ENCODE measurements at places on chromosomes 16 and 17.

GRCh38 chr17:58264407-58265103 lies 16.2 kb downstream of the MPO start:
- DNase-seq, result no peak

DNA sequence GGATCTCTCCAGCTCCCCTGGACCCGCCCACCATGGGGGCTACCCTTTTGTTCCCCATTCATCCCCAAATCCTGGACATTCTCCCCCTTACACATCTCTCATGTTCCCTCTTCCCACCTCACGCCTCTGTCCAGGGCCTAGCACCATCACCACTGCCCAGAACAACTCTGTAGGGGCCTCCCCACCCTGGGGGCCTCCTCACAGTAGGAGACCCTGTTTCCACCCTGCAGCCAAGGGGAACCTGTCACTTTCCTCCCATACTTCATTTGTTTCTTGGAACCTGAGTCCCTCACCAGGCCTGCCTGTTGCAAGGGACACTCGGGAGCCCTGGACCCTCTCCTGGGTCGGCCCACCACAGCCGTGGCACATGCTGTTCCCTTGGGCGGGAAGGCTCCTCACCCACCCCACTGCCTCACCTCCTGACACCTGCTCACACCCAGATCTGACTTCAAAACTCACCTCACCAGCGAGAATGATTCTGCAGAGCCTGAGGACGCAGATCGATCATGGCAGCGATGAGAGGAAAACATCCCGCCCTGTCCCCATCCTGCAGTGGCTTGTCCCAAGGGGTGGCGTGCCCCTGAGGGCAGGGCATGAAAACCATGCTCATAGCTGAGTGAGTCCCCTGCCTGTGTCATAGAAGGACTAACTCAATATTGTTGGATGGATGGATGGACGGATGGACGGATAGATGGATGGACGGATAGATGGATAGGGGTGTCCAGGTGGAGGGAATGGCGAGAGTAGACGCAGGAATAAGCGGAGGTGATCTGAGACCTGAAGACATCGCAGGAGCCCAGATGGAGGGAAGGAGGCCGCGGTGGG lies 6.8 kb upstream of the RASD1 start:
- no peak for DNase-seq

DNA sequence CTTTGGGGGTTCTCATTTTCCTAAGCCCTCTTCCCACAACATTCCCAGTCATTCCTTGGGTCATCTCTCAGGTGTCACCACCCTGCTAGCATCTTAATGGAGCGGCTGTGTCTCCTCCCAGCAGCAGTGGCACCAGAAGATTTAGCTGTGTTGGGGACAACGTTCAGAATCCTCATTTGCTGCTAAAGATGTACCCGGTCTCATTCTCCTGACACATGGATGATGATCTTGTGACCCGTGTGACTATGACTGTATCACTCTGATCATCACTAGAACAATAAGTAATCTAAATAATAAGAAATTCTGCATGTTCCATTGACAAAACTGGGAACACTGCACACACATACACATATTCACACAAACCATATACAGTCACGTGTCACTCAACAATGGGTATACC lies 399.9 kb upstream of the HSBP1 start:
- DNase-seq, result no peak

- no peak for DNase-seq
Measured at GRCh38 chr16:14345512-14346115, 274.5 kb downstream of the MRTFB start.

GRCh38 chr16:57996406-57997175 lies 3.9 kb downstream of the ZNF319 start:
- DNase-seq, result no peak

DNA sequence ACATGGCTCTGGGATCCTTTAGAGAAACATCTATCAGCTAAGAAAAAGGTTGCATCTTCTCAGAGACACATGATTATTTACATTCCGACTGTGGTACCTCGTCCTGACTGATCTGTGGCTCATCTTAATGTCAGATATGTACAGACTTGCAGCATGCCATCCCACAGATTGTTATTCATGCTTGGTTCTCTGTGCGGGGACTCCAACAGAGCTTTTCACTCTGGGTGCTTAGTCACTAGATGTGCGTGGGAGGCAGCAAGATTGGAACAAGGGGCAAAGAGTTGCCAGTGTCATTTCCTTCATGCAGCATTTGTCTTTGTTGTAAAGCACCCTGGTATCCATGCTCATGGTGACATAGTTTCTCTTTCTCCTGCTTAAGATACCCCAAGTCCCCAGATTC lies 179.1 kb upstream of the CACNG5 start:
- DNase-seq, result peak; percentile 54

GRCh38 chr17:63647936-63648335 lies 25.7 kb downstream of the MAP3K3 start:
- DNase-seq, result no peak

DNA sequence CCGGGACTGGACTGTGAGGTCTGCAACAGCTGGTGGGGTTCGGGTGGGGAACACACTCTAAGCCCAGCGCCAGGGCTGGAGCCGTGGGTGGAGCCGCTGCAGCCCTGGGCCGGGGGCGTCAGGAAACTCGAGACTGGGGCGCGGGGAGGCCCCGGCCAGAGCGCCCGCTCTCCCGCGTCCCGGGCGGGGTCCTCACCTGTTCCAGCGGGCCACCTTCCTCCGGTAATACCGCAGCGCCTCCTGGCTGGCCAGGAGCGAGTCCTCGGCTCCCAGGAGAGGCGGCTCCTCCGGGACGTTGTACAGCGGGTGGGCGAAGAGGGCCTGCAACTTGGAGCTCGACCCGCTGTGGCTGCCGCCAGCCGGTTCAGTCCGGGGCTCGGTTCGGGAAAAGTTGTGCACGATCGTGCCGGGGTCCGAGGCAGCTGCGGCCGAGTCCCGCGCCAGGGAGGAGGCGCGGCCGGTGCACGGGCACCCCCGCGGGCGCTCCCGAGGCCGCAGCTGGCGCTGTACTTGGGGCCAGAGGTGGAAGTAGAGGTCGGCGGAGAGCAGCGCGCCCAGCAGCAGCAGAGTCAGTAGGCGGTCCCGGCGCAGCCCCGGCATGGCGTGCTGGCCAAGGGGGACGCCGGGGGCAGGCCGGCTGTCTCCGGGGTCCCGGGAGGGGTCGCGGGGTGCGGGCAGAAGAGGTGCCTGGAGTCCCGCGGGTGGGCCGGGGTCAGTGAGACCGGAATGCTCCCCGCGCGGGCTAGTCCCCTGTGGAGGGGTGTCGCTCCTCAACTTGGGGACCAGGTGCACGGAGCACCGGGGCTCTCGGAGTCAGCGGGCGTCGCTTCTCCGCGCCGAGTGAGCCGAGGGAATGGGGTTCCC lies 868 bp downstream of the FAM20A start:
- DNase-seq, result peak; percentile 14

- no peak for DNase-seq
Measured at GRCh38 chr16:60110531-60110930, 1376.4 kb upstream of the GOT2 start.

DNA sequence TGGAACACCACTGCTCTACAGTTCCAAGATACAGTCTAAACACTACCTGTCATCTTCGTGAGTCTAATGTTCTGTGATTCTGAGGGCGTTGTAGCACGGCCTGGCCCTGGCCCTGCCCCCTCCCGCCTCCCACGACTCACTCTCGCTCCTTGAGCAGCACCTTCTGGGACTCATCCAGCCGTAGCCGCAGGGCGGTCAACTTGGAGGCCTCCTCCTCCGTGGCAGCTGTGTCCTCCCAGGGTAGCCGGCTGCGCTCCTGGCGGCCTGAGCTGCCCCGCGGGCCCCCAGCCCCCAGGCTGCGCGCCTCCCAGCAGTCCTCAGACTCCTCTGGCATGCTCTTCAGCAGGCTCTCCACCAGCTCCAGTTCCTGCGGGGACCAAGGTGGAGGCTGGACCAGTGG lies 10.6 kb downstream of the CCDC102A start:
- no peak for DNase-seq

- DNase-seq, result no peak
Measured at GRCh38 chr16:17936766-17937402, 399.7 kb downstream of the NPIPA8 start.

- DNase-seq, result peak; percentile 83
Measured at GRCh38 chr17:57243171-57243622, 13.1 kb upstream of the MSI2 start.

DNA sequence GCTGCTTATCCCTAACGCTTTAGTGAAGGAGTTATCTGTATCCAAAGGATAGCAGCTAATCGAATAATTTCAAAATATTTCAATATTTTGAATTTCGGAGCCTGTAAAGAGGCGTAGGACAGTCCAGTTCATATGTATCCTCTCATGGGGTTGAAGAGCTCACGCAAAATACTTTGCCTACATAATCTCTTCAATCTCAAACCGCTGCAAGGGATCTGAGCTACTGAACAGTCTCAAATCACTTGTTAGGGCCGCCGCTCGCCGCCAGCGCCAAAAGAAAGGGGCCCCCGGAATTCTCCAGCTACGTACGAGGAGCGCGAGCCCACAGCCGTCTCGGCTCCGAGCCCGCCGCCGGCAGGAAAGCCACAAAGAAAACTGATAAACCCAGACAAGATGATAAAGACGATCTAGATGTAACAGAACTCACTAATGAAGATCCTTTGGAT lies 601 bp upstream of the RFWD3 start:
- peak; percentile 41 for DNase-seq

- no peak for DNase-seq
Measured at GRCh38 chr16:69243479-69243878, 56.5 kb downstream of the SNTB2 start.

DNA sequence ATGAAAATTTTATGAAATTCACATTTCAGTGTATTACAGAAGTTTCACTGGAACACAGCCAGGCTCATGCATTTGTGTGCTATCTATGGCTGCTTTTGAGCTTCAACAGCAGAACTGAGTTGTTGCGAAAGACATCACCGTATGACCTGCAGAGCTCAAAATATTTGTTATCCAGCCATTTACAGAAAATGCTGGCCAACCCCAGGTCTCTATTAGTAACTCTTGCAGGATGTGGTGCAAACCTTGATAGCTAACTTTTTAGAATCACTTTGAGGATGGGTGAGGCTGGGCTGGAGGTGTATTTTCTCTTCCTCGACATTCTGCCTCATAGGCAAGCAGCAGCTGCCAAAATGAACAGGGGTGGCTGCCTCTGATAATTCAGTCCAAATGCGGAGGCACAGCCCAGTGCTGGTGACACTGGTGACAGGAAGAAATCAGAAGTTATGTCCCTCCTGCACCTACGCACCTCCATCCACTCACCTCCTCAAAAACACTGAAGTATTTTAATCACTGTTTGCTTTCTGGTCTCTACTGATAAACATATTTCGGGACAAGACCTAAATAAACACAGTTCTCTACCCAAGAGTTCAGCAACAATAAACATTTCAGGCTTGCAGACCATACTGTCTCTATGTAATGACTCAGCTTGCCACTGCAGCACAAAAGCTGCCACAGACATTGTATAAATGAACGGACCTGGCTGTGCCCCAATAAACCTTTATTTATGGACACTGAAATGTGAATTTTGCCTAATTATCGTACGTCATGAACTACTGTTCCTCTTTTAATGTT lies 28.5 kb downstream of the ARHGAP17 start:
- DNase-seq, result peak; percentile 78

GRCh38 chr17:20562587-20562986 lies 16.9 kb upstream of the CDRT15L2 start:
- no peak for DNase-seq

GRCh38 chr17:65678546-65678945 lies 117.1 kb upstream of the AXIN2 start:
- no peak for DNase-seq

DNA sequence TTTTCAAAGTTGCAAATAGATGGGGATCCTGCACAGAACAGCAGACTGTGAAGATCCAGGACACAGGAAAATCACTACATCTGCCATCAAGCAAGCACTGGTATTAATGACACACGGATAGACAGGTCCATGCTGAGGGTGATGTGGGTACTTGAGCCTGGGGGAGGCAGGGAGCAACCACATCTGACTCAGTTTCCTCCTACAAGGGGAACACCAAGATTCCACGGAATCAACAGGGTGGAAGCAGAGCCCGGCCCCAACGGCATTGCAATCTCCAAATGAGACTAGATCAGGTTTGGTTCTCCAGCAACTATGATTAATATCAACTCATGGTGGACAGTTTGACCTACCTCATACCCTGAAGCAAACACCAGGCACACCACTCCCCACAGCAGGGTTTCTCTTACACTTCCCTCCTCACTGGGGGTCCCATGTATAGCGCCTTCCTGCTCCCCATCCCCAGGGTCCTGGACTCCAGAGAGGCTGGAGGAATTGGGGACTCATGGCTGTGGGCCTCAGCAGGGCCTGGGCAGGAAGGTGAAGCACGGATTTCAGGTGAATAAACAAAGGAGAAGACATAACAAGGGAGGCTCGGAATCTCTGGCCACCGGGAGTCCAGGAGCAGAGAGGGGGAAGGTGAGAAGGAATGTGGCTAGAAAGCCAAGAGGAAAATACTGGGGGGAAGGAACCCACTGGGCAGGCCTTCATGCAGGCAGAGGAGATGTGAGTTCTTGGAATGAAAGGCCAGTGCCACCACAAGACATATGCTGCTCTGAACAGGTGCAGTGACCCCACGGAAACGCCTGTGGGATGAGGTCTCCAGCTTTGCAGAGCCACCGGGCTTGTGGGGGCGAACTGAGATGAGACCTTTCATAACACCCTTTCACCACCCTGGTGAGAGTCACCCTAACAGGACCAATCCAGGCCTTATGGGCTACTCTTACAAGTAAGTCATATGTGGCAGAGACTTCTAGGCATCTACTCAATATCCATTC lies 29.5 kb upstream of the PIK3R6 start:
- DNase-seq, result no peak

- DNase-seq, result peak; percentile 63
Measured at GRCh38 chr16:84183911-84184591, 2.8 kb downstream of the TAF1C start.

- no peak for DNase-seq
Measured at GRCh38 chr17:71392715-71393567, 727.9 kb upstream of the SOX9 start.

GRCh38 chr17:32916134-32916533 lies 11.8 kb upstream of the TMEM98 start:
- no peak for DNase-seq

DNA sequence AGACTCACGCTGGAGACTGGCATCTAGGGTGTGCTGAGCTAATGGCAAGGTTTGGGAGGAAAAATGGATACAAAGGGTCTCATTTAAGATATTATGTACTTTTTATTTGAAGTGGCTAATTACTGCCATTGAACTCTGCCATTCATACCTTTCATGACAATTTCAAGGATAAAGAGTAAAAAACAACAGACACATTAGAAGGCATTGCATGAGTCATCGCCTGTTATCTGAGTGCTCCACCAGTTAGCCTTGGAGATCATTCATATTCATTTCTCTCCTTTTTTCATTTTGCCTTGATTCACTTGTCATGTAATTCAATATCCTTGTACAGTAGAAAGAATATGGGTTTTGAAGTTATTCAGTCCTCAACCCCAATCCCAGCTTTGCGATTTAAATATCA lies 109.5 kb downstream of the CDH8 start:
- DNase-seq, result no peak

Measured in dermis blood vessel endothelial cell (primary cell).